Endodermal cell (in vitro differentiated cells): ENCODE measurements at places on chromosomes 2 and 18.

DNA sequence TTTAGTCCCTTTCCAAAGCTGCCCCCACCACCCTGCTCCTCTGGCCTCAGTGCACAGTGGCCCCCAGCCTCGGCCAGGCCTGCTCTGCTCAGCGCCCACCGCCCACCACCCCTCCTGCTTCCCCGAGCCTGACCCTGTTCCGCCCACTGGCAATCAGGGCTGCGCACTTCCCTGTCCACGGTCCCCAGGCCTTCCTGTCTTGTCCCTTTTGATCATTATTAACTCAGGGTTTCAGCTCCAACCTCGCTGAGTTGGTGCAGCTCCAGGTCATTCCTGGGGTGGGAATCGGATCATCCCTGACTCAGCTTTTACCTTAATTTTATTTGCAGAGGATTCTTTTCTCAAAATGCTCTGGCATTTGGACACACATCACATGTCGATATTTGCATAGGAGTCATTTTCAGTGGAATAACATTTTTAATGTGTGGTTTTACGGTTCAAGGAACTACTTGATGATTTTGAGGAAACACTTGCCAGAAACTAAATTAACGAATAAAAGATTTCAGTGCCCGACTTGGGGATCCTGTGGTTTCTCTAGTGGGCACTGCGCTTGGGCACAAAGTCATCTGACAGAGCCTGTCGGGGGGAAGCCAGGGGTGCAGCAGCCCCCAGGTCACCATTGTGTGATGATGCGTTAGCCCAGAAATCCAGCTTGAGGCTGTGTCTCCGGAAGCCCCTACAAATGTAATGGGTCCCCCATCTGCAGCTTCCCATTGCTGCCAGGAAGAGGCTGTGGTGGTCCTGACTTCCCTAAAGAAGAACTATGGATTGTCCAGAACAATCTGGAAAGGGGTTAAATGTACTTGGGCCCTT, 1.0 kb upstream of the ESPNL start:
- DNase-seq: no peak

GRCh38 chr2:54671010-54671409, 52.5 kb upstream of the EML6 start:
- no peak for DNase-seq

DNA sequence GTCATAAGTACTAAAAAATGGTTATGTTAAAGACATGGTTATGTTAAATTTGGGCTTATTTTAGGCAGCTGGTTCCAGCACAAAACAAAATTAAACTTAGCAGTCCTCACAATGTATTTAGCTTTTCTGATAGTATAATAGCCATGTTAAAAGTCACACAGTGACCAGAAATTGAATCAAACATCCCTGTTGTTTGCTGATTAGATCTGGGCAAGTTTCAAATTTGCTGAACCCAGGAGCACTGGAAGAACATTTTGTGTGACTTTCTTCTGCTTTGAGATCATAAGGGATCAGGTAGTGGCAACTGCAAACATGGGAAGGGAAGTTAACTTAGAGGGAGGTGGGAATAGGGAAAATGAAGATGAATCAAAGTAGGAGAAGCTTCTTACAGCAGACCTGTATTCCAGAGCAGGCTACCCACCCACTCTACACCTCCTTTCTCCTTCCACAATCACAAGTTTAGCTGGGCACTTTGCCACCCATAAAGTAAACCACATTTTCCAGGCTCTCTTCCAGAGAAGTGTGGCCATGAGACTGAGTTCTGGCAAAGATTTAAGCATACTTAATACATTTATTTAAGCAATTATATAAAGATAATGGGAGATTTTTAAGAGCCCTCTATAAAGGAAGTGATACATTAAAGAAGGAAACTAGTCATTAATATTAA, 616.1 kb upstream of the LRATD1 start:
- DNase-seq: no peak

DNA sequence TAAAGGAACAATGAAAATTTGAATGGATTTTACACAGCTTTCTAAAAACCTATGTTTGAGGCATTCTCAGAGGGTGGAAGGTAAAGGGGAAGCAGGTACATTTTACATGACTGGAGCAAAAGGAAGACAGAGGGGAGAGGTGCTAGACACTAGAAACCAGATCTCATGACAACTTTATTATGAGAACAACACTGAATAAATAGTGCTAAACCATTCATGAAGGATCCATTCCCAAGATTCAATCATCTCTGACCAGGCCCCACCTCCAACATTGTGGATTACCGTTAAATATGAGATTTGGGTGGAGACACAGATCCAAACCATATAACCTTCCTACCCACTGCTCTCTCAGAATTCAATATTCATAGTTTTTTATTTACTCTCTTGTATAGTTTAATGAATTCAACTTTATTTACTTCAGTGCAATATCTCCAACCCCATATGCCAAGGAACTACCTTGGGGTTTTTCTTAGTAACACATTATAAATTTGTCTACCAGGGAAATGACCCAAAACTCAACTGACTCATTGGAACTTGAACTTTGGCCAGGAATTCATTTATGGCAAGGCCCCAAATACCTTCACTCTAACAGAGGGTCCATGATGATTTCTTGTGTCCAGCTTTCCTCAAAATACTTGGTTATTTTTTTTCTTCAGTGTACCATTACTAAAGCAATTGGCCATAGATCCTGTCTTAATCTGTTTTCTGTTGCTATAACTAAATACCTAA, 317.8 kb downstream of the GULP1 start:
- DNase-seq: no peak

DNA sequence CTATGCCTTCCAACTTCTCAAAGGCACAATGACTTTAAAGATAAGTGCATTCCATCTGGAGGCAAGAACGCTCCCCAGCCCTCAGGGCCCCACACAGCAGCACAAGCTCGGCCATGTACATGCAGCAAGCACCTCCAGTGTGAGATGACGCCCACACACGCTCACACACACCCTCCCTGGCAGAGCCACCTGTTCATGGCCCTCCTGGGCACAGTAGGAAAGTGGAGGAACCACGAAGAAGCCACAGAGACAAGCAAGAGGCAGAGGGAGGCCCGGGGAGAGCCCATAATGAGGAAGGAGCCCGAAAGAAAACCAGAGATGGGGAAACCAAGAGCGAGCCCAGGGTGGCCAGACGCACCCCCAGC, 21.7 kb downstream of the BIN1 start:
- DNase-seq: no peak

GRCh38 chr2:64168756-64169155, 24.5 kb upstream of the PELI1 start:
- DNase-seq: no peak

GRCh38 chr2:151347906-151348305, 9.5 kb upstream of the TNFAIP6 start:
- DNase-seq: no peak

DNA sequence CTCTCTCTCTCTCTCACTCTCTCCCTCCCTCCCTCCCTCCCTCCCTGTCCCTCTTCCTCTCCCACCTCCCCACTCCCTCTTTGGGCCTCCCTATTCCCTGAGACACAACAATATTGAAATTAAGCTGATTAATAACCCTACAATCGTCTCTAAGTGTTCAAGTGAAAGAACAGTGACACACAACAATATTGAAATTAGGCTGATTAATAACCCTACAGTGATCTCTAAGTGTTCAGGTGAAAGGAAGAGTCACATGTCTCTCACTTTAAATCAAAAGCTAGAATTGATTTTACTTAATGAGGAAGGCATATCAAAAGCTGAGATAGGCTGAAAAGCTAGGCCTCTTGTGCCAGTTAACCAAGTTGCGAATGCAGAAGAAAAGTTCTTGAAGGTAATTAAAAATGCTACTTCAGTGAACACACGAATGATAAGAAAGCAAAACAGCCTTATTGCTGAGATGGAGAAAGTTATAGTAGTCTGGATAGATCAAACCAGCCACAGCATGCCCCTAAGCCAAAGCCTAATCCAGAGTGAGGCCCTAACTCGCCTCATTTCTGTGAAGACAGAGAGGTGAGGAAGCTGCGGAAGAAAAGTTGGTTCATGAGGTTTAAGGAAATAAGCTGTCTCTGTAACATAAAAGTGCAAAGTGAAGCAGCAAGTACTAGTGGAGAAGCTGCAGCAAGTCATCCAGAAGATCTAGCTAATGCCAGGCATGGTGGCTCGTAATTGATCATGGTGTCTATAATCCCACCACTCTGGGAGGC, 21.3 kb downstream of the MALT1 start:
- DNase-seq: no peak

- no peak for DNase-seq
Observed at GRCh38 chr2:231036131-231036530, 1.2 kb upstream of the C2orf72 start.

DNA sequence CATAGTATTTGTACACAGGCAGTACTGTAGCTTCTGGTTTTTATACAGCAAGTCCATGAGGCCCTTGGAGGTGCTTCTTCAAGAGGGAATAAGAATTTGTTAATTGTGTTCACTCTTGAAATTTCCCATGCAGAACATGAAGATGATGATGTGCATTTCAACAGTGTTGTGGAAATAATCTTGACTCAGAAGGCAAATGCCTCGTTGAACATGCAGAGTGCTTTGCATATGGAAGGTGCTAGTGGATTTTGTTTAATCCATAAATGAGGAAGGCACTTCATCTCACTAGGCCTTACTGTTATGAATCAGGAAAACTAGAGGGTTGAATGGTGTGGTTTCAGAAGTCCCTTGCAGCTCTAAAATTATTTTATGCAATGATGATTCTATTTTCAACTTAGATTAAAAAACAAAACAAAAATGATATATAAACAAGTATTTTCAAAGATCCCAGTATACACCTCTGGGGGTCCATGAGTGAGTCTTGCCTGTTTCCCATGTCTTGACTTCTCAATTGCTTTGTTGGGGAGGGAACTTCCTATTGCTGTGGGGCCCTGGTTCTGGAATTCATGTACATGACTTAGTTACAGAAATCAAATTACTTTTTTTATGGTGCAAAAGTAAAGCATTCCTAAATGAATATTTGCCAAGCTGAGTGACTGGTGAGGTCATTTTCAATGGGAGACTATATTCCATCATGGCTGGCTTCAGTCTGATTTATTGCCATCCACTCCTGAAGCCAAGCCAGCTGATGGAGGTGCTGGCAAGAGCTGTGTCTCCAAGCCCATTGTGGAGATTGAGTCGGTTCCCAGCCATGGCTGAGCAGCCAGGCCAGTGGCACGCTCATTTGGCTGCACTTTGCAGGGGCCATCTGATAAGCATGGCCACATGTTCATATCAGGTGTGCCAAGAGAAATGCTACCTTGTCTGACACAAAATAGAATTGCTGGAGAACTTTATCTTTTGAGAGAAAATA, 56.5 kb downstream of the MGAT5 start:
- DNase-seq: no peak

GRCh38 chr2:54396107-54396506, 60.0 kb upstream of the SPTBN1 start:
- DNase-seq: no peak

DNA sequence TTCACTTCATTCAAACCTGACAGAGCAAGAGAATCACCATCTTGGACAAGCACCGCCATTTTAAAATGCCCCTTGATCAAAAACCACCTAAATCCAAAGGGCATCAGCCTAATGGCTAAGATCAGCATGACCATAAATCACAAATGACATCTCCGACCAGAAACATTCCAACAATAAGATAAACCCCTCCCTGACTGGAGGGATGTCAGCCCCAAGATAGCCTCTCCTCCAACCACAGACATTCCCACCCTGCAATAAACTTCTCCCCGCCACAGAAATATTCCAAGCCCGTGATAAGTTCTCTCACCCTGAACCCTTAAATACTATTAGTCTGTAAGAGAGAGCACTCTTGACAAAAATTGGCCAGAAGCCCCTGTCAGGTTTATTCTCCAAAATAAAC, 21.6 kb upstream of the LYPD1 start:
- DNase-seq: no peak

- no peak for DNase-seq
Observed at GRCh38 chr2:20144861-20145260, 80.1 kb downstream of the SDC1 start.

- DNase-seq: no peak
Observed at GRCh38 chr2:216687111-216687510, 8.2 kb downstream of the IGFBP5 start.

DNA sequence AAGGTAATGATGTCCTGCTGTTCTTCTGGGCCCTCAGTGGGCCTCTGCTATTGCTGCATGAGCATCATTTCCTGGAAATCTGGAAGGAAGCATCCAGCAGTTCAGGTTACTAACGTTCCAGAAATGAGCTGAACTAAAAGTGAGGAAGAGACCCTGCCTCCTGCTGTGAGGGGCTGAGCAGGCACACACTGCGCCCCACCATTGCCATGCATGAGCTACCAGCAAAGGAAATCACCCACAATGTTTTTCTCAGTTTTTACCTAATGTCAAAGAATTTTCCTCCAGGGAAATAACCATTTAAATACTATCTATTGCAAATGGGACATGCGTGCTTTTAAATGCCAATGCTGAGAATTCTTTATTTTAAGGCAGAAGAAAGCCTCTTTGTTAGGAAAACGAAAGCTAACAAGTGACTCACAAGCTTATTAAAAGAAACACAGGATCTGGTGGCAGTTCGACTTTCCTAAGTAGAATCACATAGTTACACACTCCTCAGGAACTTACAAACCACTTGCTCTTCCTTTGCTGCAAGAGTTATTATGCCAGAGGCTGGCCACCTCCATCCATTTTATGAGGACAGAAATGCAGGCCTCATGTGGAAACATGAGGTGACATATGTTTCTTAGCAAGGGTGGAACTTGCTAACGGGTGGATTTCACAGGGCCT, 152.6 kb upstream of the TTC39C start:
- DNase-seq: no peak

DNA sequence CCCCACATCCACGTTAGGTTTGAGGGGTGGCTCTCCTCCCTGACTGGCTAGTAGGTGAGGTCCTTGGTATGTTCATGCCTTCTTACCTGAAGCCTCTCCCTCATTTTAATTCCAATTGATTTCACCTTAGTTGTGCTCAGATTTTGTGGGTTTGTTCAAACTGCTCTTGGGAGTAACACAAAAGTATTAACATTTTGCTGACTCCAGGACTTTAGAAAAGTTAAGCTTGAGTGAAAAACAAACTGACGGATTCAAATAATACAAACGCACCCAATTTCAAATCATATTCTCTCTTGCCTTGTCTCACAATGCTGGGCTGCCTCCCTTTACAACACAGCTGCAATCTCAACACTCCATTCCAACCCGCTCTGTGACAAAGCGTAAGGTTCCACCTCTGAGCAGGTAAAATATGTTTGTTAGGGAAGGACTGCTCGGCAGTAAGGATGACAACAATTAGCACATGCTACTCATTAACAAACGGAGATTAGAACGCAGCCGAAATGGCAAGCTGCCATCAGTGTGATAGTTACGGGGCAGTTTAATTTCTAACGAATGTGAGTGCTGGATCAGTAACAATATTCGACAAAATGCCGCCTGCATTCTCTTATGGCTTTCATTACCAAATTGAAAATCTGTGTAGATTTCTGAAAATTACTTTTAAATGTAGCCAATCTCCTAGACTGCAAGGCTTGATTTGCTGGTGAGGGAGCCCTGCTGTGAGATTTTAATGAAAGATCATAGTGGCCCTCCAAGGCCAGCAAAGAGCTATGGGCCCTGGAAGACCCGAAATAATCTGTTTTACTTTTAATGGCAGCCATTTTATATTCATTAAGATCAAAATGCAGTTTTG, 730.6 kb upstream of the FANCL start:
- DNase-seq: no peak

GRCh38 chr2:210626849-210627248, 70.5 kb downstream of the CPS1 start:
- no peak for DNase-seq
